Stimulated activated CD8-positive, alpha-beta memory T cell treated with anti-CD3 and anti-CD28 coated beads, Interleukin-4, amount 100 ng/mL, for 24 hours (primary cell): ENCODE measurements at places on chromosomes 11 and 22.

- DNase-seq = no peak
Observed at GRCh38 chr11:67633758-67634365, 4.1 kb upstream of the NUDT8 start.

GRCh38 chr11:105181100-105181499 lies 41.5 kb upstream of the CARD18 start:
- DNase-seq = no peak

- no peak for DNase-seq
Observed at GRCh38 chr11:126926376-126926791, 74.2 kb downstream of the KIRREL3 start.

DNA sequence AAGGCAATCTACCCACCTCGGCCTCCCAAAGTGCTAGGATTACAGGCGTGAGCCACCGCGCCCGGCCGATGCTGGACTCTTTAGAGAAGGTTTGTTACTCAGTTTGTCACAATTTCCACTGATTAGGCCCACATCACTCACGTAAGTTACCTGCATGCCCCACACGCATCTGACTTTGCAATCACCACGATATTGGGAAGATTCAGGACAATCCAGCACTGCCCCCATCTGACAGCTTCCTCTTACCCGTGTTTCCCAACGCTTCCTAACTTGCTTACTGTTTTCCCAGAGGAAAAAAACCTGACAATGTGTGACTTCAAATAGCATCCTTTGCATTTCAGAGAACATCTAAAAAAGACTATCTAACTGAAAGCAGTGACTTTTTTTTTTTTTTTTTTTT lies 21.8 kb upstream of the EIF3M start:
- DNase-seq = no peak

- no peak for DNase-seq
Observed at GRCh38 chr11:92224407-92225124, at the start of gene FAT3. FAT3 (plus strand) TSS chr11:92224818; CDS start chr11:92352113, 127,295 bp downstream.

DNA sequence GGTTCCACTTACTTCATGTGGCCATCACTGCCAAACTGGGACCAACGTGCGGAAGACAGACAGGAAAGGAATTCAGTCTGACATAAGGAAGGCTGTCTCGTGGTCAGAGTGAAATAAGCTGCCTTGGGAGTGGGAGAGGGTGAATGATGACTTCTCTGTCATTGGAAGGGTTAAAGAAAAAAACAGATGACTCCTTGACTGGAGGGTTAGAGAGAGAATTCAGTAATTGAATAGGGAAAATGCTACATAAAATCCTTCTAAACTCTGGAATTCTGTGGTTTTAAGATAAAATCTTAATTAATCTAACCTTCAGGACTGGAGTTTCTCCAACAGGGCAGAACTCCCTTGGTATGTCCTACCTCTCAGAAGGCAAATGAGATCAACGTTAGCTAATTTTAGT lies 33.8 kb downstream of the RAB30 start:
- DNase-seq = no peak

DNA sequence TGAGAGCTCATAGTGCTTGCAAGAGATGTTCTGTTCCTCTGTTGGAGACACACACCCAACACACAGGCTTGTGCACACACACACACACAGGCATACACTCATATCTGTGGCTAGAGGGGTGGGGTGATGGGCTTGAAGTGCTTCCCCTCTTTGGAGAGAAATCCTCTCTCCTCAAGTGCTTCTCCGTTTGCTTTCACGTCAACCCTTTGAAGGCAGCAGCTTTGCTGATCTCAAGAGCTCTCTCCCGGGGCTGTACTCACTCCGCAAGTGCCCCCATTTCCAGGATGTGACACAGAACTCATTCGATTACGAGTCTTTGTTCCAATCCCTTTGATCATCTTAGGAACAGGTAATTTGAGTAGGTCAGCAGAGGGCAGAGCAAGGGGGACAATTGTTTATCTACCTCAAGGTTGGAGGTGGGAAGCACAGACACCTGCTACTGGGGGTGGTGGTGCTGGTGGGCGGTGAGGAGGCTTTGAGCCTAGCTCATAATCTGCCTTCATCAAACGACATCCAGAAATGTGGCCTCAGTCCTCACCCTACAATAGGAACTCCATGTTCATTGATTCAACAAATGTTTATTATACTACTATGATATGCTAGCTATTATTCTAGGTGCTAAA lies 529.8 kb upstream of the CADM1 start:
- DNase-seq = no peak

DNA sequence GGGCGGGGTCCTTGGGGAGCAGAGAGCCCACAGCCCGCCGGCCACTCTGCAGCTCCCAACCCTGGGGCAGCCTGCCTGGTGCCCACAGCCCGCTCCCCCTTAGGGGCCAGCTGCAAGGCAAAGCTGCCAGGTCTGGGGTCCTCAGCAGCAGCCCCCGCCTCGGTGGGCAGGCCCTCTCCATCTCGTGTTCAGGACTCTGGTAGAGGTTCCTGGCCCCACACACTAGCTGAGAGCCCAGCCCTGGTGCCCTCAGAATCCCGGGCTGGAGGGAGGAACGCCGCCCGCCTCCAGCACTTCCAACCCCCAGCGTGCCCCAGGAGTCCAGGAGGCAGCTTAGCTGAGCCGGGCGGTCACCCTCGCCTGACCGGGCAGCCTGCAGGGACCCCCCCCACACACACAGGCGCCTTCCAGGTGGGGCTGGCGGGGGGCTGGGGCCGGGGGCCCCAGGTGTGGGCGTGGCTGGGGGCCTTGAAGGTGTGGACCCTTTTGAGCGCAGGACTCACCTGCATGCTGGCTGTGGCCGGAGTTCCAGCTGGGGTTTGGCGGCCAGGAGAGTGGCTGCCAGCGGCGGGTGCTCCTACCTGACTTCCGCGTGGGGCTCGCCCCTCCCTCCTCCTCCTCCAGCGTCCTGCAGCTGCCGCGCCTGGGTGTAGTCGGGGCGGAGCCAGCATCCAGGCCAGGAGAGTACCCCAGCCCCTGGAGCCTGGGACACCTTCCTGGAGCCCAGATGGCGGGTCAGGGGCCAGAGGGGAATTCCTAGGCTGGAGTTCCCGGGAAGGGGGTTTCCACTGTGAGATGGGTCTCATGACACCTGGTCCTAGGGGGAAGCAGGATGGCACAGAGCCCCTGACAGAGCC lies at the start of gene ANO9:
ANO9 (minus strand) TSS at position 594 of the 857 bp plus-strand sequence; CDS start at position 509, 85 bp downstream.
- DNase-seq = peak; percentile 42

GRCh38 chr11:45252134-45252856 lies 33.8 kb downstream of the SYT13 start:
- DNase-seq = peak; percentile 12

DNA sequence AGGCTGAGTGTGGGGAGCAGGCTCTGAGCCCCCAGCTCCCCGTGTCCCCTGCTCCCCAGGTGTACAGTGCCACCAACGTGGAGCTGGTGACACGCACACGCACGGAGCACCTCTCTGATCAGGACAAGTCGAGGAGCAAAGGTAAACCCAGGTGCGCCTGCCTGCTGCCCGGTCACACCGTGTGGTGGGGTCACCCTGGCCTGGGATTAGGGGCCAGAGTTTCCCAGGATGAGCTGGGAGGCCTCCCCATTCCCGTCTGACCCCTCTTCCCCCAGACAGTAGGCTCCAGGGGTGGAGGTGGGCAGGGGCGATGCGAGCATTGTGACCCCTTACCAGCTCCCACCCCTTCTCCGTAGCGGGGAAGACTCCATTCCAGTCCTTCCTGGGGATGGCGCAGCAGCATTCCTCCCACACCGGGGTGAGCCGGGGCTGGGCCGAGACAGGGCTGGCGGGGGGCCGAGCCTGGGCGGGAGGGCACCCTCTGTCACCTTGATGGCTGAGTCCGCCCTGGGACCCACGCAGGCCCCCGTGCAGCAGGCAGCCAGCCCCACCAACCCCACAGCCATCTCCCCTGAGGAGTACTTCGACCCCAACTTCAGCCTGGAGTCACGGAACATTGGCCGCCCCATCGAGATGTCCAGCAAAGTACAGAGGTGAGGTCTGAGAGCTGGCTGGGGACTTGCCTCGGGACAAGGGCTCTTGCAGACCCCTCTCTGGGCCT lies 3.7 kb upstream of the SSH3 start:
- no peak for DNase-seq

GRCh38 chr11:65672180-65672860 lies 9.6 kb upstream of the RELA start:
- no peak for DNase-seq

- no peak for DNase-seq
Observed at GRCh38 chr22:22087854-22088657, 105.5 kb upstream of the TOP3B start.

DNA sequence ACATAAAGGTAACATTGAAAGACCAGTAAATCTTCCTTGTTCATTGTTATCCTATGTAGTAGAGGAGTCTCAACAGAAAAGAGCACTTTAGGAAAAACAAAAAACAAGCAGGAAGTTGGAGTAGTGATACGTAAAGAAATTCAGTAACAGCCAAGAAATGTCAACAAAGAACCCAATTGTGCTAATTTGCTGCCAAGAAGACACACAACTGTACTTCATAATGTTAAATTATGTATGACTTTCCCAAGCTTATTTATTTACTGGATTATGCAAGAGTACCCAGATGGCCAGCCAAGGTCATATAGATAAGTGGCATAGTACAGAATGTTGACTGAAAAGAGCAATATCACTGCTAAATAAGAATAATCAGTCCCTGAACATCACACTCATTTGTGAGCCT lies 264.7 kb upstream of the CCDC179 start:
- DNase-seq = no peak

DNA sequence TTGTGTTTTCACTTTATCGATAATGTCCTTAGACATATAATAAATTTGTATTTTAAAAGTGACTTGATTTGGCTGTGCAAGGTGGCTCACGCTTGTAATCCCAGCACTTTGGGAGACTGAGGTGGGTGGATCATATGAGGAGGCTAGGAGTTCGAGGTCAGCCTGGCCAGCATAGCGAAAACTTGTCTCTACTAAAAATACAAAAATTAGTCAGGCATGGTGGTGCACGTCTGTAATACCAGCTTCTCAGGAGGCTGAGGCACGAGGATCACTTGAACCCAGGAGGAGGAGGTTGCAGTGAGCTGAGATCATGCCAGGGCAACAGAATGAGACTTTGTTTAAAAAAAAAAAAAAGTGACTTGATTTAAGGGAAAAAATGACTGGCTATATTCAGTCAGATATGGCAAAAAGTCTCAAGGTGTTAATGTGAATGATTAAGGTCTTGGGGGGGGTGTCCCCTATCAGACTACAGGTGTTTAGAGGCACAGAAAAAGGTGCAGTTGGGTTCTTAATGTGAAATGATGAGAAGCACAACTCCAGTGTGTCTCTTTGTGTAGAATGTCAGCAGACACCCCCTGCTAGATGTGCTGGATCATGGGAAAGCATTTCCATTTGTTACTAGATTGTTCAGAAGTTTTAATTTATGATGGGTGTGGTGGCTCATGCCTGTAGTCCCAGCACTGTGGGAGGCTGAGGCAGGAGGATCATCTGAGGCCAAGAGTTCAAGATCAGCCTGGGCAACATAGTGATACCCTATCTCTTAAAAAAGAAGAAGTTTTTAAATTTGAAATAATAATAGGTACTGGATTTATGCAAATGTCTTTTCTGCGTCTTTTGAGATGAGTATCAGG lies 17.0 kb downstream of the NEAT1 start:
- DNase-seq = no peak

GRCh38 chr11:100543386-100543785 lies 143.7 kb upstream of the ARHGAP42 start:
- no peak for DNase-seq

DNA sequence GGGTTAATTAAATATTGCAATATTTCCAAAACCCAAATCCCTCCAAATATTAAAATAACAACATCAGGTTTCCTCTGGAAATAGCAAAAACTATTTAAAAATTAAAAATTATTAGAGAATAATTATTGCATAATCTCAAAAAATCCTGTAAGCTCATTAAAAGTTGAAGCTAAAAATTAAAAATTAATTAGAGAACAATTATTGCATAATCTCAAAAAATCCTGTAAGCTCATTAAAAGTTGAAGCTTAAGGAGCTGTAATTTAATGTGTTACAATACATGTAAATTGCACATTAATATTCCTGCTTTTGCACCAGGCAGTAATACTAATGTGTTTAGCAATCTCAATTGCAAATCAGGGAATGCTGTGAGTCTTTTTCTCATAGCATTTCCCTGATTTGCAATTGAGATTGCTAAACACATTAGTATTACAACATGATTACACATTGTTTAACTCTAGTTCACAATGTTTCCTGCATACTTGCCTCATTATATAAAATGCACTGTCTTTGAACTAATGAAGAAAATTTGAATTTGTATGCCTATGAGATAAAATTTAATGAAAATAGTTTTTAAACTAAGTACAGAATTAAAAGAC lies 247.7 kb downstream of the GUCY1A2 start:
- no peak for DNase-seq

DNA sequence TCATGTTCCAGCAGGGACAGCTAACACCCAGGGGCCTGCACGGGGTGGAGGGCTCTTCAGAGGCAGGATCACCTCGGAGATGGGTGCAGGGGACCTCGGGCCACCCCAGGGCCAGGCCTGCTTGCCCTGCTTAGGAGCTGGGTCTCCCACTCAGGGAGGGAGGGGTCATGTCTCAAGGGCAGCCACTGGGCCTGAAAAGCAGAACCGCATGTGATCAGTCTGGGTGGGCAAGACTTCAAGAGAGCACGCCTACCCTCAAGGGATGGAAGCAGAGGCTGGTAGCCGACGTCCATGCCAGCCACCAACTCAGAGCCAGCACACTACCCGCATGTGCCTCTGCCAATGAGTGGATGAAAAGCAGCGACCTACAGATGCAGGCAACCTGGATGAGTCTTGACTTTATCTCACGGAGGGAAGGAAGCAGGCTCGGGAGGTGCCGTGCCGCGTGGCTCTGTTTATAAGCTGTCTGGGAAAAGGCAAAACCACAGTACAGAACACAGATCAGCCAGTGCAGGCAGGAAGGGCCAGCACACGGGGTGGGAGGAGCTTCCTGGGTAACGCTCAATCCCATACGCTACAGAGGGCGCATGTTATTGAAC lies 16.0 kb downstream of the TBX1 start:
- no peak for DNase-seq

DNA sequence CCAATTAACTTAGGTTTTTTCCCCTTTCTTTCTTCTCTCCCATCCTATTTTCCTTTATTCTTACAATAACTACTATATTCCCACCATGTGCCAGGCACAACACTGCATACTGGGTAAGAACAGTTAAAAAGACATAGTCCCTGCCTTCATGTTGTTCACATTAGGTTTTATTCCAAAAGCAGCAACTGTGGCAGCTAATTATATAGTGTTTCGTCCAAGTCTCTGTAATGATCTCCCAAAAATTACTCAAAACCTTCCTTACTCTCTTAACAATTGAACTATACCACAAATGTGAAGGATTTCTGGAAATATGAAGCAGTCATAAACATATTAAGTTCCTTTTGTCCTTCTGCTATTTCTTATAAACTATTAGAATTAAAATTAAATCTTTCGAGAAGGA lies 184.1 kb upstream of the C11orf58 start:
- DNase-seq = no peak

DNA sequence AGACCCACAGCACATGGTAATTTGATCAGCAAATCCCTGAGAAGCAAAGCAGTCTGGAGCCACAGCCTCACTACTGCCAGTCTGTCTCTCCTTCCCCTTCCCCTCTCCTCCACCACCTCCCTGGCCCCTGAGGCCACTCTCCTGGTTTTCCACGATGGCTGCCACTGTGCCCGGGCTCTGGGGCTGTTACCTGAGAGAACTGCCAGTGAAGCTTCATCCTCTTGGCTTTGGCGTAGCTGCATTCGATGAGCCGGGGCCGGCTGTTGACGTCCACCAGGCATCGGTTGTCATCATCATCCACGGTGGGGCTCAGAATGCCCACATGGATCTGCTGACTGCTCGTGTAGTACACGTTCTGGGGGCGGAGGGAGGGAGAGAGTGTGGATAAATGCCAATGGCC lies 60.2 kb downstream of the CSNK2A3 start:
- DNase-seq = no peak
